T-cell (primary cell): ENCODE measurements at places on chromosomes 3 and 15. TPM values are rescaled to one million over a fixed set of nuclear protein-coding genes. Genes with fewer than 3 reads are reported as not detected.

The LRTM1 gene
- total RNA-seq: not detected

The SLC28A1 gene
- total RNA-seq: not detected

DNA sequence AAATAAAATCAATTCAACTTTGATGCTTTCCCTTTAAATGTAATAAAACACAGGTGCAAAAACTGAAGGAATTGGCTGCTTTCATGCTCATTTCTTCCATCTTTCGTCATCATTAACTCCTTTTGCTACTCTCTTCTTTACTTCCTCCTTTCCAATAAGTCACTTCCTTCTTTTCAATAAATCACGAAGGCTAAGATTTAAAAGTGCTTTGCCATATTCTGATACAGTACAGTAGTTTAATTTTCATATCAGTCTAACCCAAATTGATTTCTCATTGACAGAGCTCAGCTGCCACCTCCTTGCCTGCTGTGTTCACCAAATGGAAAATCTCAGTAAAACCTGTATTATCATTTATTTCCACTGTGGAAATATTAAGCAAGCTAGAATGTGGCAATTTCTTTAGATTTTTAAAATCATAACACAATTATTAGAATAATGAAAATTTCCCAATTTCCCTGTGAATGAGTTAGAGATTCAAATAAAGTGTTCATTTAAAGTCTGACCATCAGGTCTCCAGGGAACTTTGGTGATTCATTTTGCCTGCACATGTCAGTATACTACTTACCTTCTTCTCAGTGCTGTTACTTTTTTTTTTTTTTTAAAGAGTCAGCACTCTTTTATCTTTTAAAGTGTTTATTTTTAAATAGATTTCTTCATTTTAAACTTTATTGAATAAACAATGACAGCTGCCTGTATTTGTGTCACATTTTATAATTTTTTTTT is 41.6 kb downstream of the NANOGP8 start:
- H3K4me1 ChIP-seq: no peaks in the 10 kb centered on the region
- H3K27me3 ChIP-seq: no peaks in the 10 kb centered on the region
- H3K36me3 ChIP-seq: no peaks in the 10 kb centered on the region
- no peak for DNase-seq
- no peak overlapping the region for H3K27ac ChIP-seq

The PTPRG gene
- 0.26 TPM for total RNA-seq

DNA sequence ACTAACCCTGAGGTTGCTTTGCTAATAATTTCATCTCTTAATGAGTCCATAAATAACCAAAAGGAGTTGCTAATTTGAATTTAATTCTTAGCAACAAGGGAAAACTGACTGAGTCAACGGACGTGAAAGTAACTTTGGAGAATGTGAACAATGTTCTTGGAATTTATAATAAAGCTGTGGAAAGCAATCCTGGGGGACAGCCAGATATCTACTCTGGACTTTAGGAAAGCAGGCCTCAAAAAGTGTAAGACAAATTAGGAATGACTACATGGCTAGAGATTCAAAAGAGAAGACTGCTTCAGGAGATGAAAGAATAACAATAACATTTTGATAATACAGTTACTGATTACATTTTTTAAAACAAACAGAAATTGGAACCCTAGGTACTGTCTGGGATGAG is 318.4 kb upstream of the COL8A1 start:
- H3K4me3 ChIP-seq: no peak overlapping the region
- H3K27ac ChIP-seq: no peak overlapping the region
- H3K4me1 ChIP-seq: no peaks in the 10 kb centered on the region
- no peak for DNase-seq
- no peaks in the 10 kb centered on the region for H3K27me3 ChIP-seq

DNA sequence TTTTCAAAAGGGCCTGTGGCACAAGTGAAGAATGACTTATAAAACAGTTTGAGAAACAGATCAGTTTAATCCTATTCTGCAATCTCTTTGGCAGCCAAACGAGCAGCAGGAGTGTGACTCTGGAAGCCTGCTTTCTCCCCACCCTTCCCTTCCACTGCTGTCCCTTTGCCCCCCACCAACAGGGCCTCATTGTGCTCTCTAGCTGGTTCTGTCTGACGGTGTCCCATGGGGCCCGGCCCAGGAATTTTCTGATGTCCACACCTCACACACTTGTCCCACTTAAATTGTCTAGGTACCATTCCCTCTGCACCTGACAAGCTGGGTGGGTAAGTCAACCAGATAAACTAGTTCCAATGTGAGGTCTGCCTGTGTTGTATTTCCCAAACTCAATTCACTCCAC is 16.4 kb downstream of the SLCO2A1 start:
- H3K36me3 ChIP-seq: no peaks in the 10 kb centered on the region
- H3K27ac ChIP-seq: no peak overlapping the region
- H3K4me1 ChIP-seq: no peaks in the 10 kb centered on the region
- peaks cover 22% of the 10 kb centered on the region for H3K27me3 ChIP-seq

The JAGN1 gene
- total RNA-seq: 20.1 TPM

DNA sequence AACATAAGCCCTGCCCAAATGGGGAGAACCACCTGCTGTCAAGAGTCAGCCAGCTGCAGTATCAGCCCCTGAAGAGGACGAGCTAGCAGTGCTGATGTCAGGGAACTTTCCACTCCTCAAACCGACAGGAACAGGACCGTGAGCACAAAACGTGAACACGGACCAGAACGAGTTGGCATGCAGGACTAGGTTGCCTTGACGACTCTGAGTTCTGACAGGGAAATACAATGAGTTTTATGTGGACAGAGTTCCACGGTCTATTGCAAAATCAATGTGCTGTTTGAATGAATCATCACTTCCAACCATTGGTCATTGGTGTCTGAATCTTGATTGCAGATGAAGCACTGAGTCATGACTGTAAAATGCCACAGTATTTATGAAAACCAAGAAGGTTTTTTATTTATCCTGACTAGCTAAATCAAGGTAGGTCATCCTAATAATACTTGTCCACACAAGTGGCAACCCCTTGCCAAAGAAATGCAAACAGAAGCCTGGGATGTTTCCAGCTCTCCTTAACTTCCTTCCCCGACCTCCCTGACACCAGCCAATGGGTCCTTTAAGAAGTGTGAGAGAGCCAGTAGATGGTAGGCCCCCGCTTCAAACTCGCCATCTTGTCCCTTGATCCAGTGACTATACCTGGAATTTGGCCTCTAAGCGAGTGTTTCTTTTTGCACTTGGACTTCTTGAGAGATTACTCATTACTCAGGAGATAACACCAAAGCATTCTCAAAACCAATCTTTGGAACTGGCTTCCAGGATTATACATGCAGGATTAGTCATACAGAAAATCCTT is 119.6 kb downstream of the ASB7 start:
- no peaks in the 10 kb centered on the region for H3K36me3 ChIP-seq
- H3K4me3 ChIP-seq: no peak overlapping the region
- no peak overlapping the region for H3K27ac ChIP-seq
- no peaks in the 10 kb centered on the region for H3K4me1 ChIP-seq
- no peaks in the 10 kb centered on the region for H3K27me3 ChIP-seq

DNA sequence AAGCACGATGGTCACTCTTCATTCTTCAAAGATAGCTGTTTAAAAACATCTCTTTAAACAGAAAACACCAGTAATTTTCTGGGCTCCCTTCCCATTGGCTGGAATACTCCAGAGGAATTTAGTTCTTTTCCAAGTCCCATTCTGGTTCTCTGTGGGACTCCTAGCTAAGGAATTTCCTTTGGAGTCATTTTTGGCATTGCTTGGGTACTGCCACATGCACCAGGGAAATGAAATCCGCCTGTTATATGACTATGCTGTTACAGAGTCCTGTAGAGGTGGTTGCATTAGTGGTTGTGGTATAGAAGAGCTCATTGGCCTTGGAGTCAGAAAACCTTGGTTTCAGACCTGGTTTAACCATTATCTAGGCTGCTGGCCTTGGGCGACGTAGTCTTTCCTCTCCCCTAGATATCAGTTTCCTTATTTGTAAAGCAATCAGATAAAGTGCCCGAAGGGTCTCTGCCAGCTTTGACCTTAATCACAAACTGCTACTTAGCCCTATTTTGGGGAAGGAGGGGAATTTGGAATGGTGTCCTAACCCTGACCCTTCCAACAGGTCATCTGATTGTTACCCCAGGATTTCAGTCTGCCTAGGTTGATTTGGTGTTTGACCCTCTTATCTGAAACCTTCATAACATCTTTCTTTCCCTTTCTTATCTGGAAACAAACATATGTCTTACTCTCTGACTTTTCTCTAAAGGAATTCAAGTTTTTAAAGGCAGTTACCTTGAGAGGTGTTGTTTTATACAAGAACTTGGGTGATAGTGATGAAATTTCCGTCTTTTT is 13.4 kb downstream of the RTP1 start:
- DNase-seq: no peak
- H3K4me3 ChIP-seq: no peak overlapping the region
- no peak overlapping the region for H3K27ac ChIP-seq
- no peaks in the 10 kb centered on the region for H3K27me3 ChIP-seq
- H3K4me1 ChIP-seq: no peaks in the 10 kb centered on the region

The LYZL4 gene
- not detected for total RNA-seq

- H3K27me3 ChIP-seq: peaks cover 14% of the 10 kb centered on the region
- H3K27ac ChIP-seq: no peak overlapping the region
- DNase-seq: no peak
- H3K4me1 ChIP-seq: no peaks in the 10 kb centered on the region
- no peaks in the 10 kb centered on the region for H3K36me3 ChIP-seq
Observed at GRCh38 chr15:89646416-89647141, 8.7 kb downstream of the KIF7 start.

The MYNN gene
- total RNA-seq: 20.3 TPM

The GNAT1 gene
- 0.28 TPM for total RNA-seq

DNA sequence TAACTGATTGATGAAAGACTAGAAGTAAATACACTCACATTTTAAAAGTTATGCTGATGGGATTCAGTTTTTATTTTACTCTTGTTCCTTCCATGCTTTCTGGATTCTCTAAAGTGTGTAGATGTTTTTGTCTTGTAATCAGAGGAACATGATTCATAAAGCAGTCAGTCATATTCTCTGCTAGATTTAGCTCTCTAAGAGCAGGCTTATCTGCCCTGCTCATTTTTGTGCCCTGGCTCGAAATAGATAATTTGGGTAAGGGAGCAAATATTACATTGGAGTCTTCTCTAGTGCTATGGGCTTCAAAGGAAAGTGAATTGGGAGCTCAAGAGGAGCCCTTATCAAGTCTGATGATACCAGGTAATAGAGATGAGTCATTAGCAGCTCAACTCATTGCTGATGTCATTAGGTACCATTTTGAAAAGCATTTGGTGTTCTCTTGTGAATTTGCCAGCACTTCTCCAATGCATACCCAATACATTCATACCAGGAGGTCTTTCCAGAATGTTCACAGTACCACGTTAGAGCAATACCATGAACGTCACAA is 27.7 kb downstream of the SACM1L start:
- no peak overlapping the region for H3K27ac ChIP-seq
- no peaks in the 10 kb centered on the region for H3K27me3 ChIP-seq
- H3K4me3 ChIP-seq: no peak overlapping the region
- peaks cover 56% of the 10 kb centered on the region for H3K36me3 ChIP-seq
- no peak for DNase-seq
- no peaks in the 10 kb centered on the region for H3K4me1 ChIP-seq

The CCR9 gene
- total RNA-seq: 10.0 TPM

The KIF15 gene
- 0.82 TPM for total RNA-seq
